ENCODE measurements at places on chromosomes 13 and 19.
A peak's percentile ranks its signal among the peaks of the same experiment; 100 is the strongest.

DNA sequence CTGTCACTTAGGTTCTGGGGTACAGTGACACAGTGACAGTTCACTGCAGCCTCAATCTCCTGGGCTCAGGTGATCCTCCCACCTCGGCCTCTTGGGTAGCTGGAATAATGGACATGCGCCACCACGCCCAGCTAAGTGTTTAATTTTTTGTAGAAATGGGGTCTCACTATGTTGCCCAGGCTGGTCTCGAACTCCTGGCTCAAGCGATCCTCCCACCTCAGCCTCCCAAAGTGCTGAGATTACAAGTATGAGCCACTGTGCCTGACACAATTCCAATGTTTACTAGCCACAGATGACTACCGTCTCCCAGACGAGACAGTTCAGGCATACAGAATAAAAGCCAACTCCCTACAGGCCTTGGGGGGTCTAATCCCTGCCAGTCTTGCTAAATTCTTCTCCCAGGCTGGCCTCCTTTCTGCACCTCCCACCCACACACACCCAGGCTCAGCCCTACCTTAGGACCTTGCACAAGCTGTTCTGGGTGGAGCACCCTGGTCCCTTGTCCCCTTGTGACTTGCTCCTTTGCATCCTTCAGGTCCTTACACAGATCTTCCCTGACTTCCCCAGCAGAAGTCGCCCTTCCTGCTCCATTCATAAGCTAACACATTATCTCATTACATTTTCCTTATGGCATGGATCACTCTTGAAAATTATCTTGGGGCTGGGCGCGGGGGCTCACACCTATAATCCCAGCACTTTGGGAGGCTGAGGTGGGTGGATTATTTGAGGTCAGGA is 106.4 kb downstream of the INSR start:
- no peak for DNase-seq

DNA sequence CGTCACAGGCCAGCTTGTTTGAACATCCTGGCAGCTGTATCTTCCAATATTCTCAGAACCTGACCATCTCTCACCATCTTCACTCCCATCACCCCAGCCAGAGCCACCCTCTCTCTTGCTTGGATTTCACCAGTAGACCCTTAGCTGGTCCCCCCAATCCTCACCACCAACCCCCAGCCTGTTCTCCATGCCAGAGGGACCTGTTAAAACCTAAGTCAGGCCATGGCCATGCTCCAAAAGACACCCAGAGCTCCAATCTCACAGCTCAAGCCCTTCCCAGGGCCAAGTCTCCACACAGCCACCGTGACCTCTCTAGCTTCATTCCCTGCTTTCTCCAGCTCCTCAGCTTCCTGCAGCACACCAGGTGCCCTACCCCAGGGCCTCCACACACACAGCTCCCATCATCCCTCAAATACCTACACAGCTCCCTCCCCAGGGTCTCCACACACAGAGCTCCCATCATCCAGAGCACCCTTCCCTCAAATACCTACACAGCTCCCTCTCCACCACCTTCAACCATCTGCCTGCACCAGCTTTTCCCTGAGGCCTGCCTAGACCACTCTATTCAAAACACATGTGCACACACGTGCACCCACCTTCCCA is 13.8 kb downstream of the EPS8L1 start:
- DNase-seq, result no peak

DNA sequence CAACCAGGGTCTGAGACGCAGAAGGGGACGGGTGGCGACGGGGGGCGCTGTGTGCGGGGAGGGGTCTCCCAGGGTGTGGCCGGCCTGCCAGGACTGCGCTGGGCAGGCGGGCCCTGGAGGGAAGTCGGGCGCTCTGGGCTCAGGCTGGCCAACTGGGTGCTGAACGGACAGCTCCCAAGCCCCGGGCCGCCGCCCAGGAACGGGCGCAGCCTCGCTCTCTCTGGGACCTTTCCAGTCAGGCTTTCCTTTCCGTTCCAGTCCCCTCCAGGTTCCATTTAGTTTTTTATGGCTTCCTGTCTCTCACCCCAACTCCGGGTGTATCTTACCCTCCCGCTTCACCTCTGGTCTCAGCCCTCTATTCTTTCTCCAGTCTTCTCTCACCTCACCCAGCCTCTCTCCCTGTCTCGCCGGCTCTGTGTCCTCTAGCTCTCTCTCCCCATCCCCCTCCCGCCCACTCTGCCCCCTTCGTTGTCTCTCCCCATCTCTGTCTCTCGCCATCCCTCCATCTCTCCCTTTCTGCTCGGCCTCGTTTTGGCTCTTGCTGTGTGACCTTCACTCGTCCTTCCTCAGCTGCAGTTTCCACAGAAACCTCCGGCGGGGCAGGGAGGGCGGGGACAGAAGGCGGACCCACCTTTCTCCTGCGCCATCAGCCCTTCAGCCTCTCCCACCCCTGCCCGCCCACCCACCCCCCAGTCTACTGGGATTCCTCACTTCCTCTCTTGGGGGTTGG is 3.3 kb upstream of the ATP1A3 start:
- no peak for DNase-seq

DNA sequence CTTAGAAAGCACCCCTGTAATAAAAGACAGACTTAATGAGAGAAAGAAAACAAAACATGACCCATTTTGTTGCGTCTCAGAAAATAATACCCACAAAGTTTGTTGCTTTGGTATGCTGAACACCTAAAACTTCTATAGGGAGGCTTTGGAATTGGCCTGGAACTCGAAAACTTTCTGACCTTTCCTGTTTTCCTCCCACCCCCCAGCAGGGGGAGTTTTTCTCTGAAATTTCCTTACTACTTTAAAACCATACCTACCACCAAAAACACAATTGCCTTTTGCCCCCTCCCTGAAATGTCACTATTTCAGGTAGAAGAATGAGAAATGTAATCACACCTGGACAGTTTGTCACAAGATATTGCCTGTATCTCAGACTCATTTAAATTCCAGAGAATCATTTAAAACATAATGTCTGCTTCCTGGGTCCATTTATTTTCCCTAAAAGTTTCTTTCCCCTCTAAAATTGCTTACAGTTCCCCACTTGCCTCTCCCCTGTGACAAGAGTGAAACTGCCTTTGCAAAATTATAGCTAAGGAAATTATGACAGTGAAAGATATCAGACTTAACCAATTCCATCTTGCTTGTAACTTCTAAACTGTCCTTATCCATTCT is 2700.2 kb downstream of the PCDH9 start:
- DNase-seq, result no peak

- DNase-seq, result no peak
These were observed 9.7 kb downstream of the ADAMTS10 start for GRCh38 chr19:8600816-8601215.

DNA sequence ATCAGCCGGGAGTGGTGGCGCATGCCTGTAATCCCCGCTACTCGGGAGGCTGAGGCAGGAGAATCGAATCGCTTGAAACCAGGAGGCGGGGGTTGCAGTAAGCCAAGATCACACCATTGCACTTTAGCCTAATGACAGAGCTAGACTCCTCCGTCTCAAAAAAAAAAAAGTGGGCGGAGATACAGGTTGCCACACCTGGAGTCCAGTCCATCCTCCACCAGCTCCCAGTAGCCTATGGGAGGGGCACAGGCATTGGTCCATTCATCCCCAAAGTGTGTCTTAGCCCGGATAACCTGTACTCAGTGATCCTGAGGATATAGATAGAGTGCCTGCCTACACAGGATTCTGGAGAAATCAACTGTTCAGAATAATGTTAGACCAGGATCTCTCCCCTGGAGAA is 3.4 kb upstream of the DOT1L start:
- no peak for DNase-seq

DNA sequence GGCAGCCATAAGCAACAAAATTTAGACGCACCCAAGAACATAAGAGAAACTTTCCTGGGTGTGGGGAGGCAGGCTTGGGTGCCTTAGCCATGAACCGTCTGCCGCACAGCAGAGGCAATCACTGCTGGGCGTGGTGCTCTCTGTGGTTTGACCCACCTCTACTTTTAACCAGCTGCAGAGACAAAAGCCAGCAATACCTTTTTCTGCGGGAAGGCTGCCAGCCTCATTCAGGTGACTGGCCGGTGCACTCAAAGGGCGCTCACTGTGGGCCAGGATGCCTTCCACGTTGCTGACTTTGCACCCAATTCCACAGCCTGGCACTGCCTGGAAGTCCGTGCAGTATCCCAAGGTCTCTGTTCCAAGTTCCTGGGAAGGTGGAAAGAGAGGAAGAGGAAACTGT is 69.1 kb downstream of the ATP7B start:
- no peak for DNase-seq

GRCh38 chr13:45823583-45823982 is 28.0 kb downstream of the SIAH3 start:
- DNase-seq, result no peak

DNA sequence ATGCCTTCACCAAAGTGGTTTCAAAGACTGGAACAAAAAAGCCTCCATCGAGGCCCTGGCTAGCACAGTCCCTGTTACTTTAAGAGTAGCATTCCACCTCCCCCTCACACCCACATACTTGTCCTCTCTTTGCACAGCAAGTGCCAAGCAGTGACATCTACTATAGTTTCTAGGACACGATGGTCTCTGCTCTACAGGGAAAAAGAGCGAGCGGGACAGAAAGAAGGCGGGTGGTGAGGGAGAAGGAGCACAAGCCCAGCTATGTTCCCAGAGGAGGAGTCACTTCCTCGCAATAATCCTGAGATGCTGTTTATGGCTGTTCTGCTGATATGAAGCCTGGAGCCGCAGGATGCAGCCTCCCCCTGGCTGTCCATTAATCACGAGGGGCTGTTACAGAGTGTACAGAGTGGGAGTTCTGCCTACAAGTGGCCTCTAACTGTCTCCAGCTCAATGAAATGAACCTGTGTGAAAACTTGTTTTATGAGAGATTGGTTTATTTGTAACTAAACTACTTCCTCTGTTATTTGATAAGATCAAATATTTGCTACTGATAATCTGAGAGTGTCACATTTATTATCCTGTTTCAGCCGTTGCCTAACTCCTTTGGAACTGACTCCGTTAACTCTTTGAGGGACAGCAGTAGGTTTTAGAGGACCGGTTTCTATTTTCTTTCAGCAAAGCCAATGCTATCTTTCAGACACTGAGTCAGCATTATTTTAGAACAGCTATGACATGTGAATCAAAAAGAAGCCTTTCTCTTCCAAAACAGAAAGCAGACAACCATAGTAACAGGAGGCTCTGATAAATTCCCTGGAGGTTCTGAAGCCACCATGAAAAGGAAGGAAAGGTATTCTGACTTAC is 208.0 kb downstream of the SPRY2 start:
- DNase-seq, result no peak

- DNase-seq, result no peak
These were observed 7.6 kb downstream of the F2RL3 start for GRCh38 chr19:16896146-16897028.

- no peak for DNase-seq
These were observed 91.0 kb downstream of the UFM1 start for GRCh38 chr13:38440666-38441065.

DNA sequence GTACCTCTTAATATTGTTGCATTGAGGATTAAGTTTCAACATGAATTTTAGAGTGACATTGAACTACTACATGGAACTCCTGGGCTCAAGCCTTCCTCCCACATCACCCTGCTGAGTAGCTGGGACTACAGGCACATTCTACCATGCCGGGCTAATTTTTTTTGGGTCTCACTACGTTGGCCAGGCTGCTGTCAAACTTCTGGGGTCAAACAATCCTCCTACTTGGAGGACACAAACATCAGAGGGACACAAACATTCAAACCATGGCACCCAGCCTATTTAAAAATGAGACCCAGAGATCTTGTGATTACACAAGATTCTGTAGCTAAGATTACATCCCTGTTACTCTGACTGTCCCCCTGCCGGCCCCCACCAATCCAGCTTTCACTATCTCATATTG is 180.9 kb downstream of the KCNRG start:
- no peak for DNase-seq

DNA sequence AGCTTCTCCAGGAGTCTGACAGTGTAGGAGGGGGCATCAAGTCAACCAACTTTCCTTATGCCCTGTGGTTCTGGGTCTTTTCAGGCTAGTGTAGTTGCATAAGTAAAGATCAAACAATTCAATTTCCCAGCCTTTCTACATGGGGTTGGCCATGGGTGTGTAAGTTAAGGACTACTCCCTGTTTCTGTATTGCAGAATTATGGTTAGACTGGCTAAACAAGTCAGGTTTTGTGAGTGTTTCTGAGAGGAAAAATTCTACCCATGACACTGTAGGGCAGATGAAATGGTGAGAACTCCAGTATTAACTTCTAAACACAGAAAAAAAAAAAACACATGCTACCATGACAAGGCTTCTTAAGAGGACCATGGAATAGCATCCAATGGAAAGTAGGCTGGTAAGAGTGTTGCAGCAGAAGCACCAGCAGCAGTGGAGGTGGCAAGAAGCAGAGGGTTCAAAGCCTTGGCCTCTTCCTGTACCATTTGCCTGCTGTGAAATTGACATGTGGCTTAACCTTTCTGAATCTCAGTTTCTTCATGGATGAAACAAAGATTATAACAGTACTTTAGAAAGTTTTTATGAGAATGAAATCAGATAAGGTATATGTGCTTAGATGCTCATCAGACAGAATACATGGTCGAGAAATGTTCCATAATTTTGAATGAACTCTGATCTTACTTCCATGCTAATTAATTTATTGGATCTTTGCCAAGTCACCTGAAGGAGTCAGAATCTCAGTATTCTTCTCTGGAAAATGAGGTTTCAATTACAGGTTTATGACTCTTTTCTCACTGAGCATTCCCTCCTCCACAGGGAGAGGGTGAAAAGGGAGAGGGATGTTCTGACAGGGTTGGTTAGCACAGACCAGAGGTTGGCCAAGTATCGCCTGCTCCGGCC is 11.4 kb upstream of the SCEL start:
- DNase-seq, result no peak

- no peak for DNase-seq
These were observed 336.0 kb downstream of the TBC1D4 start for GRCh38 chr13:75145927-75146326.

DNA sequence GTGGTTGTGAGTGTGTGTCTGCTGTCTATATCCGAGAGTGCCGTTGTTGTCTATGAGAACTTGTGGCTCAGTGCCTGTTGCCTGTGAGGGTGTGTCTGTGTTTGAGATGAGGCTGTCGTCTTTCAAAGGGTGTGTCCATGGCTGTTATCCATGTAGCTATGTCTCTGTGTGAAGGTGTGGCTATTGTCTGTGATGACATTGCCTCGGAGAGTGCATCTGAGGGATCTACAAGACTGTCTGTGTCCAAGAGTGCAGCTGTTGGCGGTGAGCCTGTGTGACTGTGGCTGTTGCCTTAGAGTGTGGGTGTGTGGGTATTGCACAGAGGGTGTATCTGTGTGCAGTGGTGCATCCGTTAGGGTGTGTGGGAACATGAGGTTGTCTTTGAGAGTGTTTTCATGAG is 4.9 kb downstream of the NUMBL start:
- DNase-seq, result no peak

- peak; percentile 21 for DNase-seq
These were observed 16.5 kb upstream of the B3GNT3 start for GRCh38 chr19:17778251-17778967.
